HT1080 (cell line): ENCODE measurements at places on chromosomes 5 and 9.

DNA sequence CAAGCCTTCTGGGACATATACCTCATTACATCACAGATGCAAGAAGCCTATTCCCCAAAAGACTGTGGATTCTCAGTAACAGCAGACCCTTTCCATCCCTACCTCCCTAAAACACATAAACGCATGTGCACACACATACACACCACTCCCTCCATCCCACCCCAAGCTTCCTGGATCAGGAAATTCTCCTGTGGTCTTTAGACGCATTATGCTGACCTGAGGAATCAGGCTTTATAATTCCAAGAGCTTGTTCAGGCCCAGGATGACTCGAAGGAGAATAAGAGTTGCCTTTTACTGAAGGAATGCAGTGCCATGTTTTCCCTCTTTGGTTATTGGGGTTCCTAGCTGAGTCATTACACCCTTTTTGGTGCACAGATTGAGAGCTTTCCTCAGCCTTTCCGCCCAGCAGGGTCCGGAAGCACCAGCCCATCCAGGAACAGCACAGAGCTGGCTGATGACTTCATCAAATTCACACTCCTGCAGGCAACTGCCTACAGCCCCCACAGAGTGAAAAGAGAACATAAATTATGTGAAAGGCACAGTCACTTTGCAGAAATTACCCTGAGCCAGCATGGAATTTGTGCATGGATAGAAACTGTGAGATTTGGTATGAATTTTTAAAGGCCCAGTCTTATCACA, 385.0 kb upstream of the TRPC7 start:
- no peak for DNase-seq

DNA sequence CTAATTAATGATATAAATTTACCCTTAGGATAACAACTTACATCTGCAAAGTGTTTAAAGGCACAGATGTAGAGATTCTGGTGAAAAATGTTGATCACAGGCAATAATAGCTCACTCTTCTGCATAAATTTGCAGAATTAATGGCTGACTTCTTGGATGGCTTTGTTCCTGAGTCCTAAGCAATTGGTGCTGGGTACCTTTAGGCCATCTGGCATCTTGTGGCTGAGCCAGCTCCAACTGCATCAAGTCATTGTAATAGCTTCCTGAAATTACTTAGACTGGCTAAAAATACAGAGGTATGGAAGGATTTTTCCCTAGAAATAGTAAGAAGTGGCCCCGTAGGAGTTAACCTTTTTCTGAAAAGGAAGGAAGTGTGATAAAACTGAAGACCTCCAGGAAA, 118.3 kb upstream of the MINAR2 start:
- no peak for DNase-seq

GRCh38 chr5:130550562-130550928, 614.5 kb downstream of the HINT1 start:
- no peak for DNase-seq

GRCh38 chr5:129413570-129413969, 46.5 kb upstream of the ADAMTS19 start:
- no peak for DNase-seq

- peak; percentile 48 for DNase-seq
Measured at GRCh38 chr9:114914139-114914538, 16.3 kb downstream of the TNFSF8 start.

GRCh38 chr9:112817860-112818203, 67.3 kb downstream of the SNX30 start:
- DNase-seq: no peak

DNA sequence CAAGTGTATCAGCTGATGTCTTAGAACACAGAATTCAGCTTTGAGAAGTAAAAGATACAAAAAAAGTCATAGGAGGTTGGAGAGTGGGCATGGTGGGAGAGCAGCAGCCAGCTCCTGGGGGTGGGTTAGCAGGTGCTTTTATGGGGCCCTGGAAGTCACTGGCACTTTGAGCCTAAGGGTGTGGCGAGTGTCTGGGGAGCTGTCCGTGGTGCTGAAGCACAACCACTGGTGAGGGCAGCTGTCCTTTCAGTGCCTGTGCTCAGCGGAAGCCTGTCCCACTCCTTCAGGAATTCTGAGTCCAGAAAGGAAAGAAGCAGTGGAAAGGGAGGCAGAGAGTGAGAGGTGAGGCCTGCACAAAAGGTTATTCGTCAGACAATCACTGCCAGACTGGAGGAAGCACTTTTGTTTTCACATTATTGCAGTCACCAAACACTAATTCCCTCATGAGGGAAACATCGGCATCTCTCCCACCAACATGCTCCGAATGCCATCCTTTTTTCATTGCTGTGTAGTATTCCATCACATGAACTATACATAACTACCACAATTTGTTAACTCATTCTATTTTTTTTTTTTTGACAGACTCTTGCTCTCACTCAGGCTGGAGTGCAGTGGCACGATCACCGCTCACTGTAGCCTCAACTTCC, 59.4 kb upstream of the RAPGEF1 start:
- no peak for DNase-seq
